Left renal pelvis (tissue), 4 donors: ENCODE measurements at places on chromosomes 5 and 9.

- DNase-seq = no peak
These were observed 283.3 kb downstream of the TMEM167A start for GRCh38 chr5:82793808-82794419.

GRCh38 chr9:131259432-131259898 lies 16.8 kb downstream of the FAM78A start:
- DNase-seq = no peak

DNA sequence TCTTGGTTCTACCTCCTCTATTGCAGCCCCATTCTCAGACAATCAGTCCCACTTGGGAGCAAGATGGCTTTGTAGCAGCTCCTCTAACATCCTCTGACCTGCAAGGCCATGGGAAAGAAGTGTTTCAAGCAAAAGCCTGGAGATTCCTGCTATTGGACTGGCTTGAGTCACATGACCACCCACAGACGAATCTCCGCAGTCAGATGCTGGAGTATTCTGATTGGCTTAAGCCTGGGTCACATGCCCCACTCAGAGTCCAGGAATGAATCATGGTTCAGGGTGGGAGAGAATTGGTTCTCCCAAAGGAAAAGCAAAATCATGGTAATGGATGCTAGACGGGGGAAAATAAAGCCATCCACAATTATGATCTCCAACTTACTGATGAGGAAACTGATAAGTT lies 22.6 kb upstream of the LMX1B start:
- DNase-seq = no peak

DNA sequence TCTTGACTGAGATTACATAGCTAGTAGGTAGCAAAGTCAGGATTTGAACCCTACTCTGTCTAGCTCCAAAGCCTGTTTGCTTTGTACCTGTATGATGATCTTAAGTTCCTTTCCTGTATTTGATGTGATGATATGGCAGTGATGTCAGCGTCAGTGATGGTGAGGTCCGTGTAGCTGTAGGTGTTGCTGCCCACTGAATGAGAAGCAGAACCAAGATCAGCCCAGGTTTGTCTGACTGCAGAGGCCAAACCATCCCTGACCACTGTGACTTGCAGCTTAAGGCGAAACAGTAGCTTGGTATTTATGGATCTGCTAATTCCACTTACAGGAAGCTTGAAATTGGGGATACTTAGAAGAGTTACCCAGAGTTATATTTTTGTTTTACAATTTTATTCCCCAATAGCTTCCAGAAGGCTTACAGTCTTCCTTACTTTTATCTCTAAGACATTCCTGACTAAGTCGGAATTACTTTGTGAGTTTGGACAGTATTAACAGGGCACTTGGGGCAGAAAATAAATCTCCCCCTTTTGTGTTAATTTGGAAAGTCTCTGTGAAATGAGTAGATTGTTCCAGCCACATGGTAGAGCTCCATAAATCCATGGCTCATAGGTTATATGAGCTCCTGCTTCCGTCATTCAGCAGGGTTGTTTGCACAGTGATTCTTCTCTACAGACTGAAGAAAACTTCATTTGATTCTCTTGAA lies 273.4 kb downstream of the NR3C1 start:
- DNase-seq = no peak

DNA sequence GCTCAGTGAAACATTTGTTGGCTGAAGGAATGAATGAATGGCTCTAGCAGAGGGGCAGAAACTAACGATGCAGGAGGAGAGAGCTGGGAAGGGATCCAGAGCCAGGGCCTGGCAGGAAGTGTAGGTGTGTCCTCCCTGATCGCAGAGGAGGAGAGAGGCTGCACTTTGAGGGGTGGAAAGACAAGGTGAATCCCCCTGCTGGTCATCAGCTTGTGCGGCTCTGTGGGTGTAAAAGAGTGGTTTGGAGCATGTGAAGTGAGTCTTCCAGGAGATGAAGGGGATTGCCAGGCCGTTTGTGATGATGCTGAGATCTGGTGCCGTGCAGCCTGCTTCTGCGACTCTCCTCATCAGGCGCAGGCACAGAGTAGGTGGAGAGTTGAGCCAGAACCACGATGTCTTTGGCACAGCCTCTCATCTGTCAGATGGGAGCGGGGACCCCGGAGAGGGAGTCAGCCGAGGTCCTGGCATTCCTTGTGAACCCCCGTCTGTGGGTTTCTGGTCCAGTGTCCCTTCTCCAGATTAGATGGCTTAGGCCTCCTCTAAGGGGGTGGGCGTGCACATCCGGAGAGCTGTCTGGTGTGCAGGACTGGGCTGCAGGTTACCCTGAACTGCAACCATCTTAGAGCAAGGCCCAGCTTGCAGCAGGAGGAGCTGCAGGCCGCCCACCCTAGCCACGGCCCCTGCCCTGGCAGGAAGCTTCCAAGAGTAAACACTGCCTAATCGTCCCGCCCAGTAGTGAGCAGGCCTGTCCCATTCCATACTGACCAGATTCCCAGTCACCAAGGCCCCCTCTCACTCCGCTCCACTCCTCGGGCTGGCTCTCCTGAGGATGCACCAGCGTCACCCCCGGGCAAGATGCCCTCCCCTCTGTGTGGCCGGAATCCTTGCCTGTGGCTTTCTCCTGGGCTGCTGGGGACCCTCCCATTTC lies at the start of gene ADAMTS13:
Gene ADAMTS13, plus strand, starts transcription at position 753 of the 928 bp plus-strand sequence. Its CDS starts 77 bp downstream, at position 830.
- no peak for DNase-seq

- no peak for DNase-seq
These were observed 69.4 kb upstream of the CD180 start for GRCh38 chr5:67265951-67266350.

- DNase-seq = no peak
These were observed 207.5 kb upstream of the TBCA start for GRCh38 chr5:77983482-77984199.

- DNase-seq = no peak
These were observed 122.5 kb downstream of the WDR41 start for GRCh38 chr5:77369566-77369965.

DNA sequence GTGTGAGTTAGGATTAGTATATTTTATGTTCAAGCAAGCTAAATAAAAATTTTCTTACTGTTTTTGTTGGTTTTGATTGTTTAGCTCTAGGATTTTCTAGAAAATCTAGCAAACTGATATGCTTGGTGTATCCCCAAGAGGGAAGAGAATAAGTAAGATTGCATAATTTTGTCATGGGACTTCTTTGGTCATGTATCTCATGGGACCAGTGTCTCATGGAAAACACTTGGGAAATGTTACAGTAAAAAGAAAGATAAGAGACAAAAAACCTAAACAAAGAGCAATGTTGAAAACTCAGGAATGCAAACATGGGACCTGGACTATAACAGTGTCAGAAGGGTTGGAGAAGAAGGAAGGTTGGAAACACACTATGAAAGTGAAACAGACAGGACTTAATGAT lies 119.4 kb downstream of the TLR4 start:
- no peak for DNase-seq

- DNase-seq = no peak
These were observed 571.1 kb upstream of the ZNF608 start for GRCh38 chr5:125317536-125317995.

DNA sequence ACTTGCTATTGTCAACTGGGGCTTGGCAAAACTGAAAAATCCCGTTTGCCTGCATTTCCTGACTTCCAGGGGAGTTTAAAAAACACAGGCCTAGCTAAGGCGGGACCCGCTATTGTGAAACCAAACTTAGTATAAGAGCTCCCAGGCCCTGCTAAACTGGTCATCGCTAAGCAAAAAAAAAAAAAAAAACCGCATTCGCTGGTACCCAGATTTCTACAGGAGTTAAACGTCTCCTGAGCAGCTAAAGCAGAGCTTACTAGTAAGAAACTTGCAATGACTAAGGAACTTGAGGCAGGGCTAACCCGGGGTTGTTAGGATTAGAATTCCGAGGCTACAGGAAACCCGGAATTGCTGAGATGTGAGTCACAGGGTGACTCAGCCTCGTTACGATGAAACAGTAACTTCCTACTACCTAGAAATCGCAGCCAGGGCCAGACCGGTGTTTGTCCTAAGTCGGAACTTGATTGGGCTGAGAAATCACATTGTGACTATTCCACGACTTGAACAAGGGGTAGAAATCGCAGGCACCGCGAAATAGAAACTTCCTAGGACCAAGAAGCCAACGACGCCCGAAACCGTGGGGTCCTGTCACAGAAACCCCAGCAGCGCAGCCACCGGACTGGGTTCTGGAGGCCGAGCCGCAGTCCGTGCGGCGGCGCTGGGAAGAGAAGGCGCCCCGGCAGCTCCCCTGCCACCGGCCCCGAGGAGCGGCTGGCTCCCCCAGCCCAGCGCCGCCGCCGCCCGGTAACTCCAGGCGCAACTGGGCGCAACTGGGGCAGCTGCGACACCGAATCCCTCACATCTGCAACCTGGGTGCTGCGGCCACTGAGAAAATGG lies 89.4 kb downstream of the ANXA2R start:
- peak; percentile 60 for DNase-seq

GRCh38 chr9:16039988-16040761 lies 487.3 kb downstream of the CCDC171 start:
- DNase-seq = no peak
